ENCODE measurements at places on chromosomes 16 and 17.

GRCh38 chr17:41835214-41835799 lies 725 bp downstream of the NT5C3B start:
- DNase-seq: no peak

DNA sequence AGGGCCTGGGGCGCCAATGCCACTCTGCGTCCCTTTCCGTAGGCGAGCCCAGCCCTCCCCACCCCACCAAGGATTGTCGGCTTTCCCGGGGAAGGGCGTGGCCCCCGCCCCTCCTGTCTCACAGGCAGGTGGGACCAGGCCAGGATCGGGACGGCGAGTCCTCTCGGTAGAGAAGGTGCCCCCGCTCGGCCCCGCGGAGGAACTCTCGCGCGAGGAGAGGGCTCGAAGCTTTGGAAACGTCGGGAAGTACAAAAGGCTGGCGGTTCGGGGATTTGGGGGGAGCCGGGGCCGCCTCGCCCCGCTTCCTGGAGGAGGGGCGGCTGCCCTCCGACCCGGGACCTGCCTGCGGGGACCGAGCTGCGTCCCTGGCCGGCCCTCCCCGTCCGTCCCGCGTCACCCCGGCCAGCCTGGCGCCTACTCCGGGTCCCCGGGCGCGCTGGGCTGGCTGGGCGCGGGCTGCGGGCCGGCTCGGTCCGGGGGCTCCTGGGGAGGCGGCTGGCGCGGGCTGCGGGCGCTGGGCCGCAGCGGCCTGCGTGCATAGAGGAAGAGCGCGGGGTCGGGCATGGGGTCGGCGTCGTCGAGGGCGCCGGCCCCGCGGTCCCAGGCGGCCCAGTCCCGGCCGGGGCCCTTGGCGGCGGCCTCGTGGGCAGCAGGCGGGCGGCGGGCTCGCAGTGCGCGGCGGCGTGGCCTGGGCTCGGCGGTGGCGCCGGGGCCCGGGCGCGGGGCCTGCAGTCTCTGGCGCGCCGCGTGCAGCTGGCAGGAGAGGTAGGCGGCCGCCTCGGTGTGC lies 12.6 kb upstream of the CLUH start:
- no peak for DNase-seq

DNA sequence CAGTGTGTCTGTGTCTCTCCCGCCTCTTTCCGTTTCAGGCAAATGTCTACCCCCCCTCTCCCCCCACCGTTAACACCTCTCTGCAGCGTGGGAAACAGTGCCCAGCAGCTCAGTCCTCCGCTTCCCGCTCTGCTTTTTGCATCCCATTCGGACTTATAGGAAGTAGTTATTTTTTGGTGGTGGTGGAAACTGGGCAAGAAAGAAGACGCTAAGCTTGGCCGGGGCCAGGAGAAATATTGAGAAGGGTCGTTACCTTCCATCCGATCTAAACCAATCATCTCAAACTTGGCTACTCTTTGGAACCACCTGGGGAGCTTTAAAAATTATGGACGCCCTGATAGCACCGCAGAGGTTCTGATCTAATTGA lies 499 bp upstream of the HLF start:
- no peak for DNase-seq

- DNase-seq: no peak
Measured at GRCh38 chr17:7992516-7992915, 9.9 kb upstream of the GUCY2D start.

GRCh38 chr17:68377771-68378267 lies 79.5 kb downstream of the WIPI1 start:
- no peak for DNase-seq

- DNase-seq: no peak
Measured at GRCh38 chr17:70655176-70655958, 486.0 kb downstream of the KCNJ2 start.

- no peak for DNase-seq
Measured at GRCh38 chr17:27793168-27793905, 7.0 kb downstream of the NOS2 start.

Measured in iPS DF 19.7 (cell line).